Stimulated activated naive CD8-positive, alpha-beta T cell treated with anti-CD3 and anti-CD28 coated beads, Interleukin-15, Interleukin-2, amounts not matched to agents 100 U/mL and 50 U/mL, for 24 hours (primary cell): ENCODE measurements at places on chromosomes 1 and 21.

DNA sequence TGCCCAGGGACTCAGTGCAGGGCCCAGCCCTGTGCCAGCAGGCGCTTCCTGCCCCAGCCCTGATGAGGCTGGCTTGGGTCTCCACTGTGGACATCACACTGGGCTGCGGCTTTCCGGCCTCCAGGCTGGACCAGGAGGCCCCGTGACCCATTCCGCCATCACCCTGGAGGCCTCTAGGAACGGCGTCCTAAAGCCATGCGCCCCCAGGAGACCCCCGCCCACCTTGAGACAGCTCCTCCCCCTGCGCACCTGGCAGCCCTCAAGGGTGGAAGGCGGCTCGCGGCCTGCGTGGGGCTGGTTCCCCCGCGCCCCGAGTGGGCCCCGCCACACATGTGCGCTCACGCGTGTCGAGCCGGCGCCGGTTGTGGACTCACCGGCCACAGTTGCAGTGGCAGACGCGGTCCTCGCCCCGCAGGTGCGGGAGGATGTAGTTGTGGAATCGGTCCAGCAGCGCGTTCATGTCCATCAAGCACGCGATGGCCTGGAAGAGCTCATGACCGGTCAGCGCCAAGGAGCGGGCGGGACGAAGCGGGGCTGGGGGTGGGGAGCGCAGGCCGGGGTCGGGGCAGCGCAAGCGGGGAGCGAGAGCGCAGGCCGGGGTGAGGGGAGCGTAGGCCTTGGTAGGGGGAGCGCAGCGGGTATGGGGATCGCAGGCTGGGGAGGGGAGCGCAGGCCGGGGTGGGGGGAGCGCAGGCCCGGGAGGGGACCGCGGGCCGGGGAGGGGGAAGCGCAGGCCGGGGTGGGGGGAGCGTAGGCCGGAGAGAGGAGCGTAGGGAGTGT lies 924 bp downstream of the TMEM240 start:
- DNase-seq: no peak

- no peak for DNase-seq
These were observed 81.2 kb downstream of the SIPA1L2 start for GRCh38 chr1:232548691-232549090.

DNA sequence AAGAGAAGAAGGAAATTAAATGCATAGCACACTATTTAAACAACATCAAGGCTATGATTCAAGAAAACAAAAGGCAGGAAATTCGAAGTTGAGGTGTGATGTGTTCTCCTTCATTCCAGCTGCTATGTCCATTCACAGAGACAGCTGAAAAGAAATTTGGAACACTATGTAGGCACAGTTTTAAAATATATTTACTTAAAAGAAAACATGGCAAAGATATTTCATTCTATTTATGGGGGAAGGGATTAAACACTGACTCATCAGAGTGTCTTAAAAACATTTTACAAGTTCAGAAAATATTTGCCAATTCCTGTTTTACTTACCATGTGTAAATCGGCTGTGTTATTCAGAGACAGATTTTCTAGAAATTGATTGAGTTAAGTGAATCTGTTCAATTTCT lies 39.4 kb upstream of the NGF start:
- DNase-seq: no peak

DNA sequence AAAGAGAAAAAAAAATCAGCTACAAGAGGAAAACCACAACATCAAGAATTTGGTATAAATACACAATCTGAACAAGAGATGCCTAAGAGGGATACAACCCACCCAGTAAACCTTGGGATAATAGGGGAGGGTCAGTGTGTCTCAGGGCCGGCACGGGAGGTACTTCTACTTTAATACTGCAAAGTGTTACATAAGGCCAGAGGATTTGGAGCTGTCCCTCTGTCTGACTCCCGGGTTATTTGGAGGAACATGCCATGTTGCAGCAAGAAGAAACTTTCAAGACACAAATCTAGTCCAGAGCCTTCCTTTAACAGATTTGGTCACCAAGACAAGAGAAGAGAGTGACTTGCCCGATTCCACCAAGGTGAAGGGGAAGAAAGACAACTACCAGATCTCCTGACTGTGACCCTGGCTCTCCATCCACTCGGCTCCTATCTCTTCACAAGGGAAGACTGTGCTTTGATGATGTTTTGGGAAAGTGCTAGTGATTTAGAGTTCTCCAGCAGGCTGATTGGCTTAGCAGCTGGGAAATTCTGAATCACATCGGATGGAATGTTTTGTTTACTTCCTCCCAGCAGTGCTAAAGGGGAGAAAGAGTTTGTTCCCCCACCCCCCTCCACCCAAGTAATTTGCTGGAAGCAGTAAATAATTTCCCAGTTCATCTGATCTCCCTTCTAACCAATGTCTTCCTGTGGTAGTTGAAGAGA lies 29.3 kb downstream of the SGIP1 start:
- no peak for DNase-seq

DNA sequence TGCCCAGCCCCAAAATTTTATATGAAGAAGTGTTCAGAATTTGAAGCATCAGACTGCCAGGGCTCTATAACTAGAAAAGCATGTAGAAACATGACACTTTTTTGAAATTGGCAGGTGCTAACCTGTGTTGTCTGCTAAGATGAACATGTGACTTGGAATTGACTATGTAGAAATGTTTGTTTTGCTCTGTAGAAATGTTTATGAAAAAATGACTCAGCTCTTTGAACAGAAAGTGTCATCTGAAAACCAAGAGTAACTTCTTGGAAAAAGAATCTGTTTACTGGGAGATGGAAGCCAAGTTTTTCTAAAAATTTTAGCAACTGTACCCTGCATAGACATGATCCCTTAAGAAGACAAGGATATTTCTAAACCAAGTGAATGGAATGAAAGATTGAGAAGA lies 59.2 kb downstream of the LHX9 start:
- no peak for DNase-seq
